Epithelial cell of proximal tubule (primary cell): ENCODE measurements at places on chromosomes 7 and 10.

DNA sequence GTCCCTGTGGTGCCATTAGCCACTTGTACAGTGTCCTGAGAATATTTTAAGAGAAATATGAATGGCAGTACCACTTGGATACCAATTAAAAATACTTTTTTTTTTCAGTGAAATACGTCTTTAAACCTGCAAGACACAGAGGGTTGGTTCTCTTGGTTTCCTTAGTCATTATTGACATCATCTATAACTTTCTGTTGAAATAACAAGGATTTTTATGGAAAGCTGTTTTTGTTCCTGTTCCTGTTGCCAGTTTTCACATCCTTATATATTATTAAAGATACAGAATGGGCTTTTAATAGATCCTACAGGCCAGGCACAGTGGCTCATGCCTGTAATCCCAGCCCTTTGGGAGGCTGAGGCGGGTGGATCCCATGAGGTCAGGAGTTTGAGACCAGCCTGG lies 579.9 kb downstream of the AUTS2 start:
- no peak for DNase-seq

GRCh38 chr7:83486536-83486935 lies 162.4 kb downstream of the SEMA3E start:
- DNase-seq: no peak

- DNase-seq: no peak
Observed at GRCh38 chr7:41416208-41416595, 286.7 kb downstream of the INHBA start.

- no peak for DNase-seq
Observed at GRCh38 chr10:114754445-114755320, 66.9 kb upstream of the FHIP2A start.

DNA sequence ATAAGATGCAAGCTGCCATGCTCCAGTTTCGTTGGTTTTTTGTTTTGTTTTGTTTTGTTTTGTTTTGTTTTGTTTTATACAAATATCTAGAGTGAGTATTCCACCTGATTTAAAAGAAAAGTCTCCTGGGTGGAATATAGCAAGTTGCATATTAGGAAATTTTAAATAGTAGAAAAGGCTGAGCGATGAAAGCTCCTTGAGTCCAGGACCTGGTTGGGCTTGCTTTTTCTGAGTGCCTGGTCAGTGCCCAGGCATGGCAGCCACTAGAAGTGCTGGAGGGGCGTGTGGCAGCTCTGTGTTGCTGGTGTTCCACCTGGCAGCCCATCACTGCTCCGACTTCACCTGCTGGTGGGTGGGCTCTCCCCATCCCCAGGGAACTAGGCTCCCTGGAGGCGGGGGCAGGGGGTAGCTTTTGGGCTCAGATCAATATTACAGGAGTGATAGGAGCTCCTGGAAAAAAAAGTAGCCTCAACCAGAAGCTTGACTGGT lies 8.0 kb downstream of the COL17A1 start:
- no peak for DNase-seq

- DNase-seq: no peak
Observed at GRCh38 chr10:64091897-64092296, 570.7 kb downstream of the REEP3 start.
